ENCODE measurements at places on chromosomes 5 and 9.

DNA sequence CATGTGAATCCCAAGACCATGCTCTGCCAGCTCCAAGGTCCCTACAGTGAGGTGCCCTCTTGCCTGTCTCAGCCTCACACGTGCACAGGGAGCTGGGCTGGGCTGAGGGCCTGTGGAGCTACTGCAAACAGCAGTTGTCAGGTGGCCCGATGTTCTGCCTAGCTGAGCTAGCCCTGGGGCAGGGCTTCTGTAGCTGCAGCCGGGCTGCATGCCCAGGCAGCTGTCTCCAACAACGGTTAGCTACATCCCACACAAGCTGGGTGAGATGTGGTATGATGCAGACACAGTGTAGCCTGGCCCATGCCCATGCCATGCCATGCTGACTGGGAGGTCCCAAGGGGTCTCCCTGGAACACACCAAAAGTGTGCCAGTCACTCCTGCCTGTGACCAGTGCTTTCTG, 62.0 kb downstream of the MACROH2A1 start:
- DNase-seq: no peak

GRCh38 chr5:41817625-41818301, 52.5 kb downstream of the OXCT1 start:
- DNase-seq: no peak

DNA sequence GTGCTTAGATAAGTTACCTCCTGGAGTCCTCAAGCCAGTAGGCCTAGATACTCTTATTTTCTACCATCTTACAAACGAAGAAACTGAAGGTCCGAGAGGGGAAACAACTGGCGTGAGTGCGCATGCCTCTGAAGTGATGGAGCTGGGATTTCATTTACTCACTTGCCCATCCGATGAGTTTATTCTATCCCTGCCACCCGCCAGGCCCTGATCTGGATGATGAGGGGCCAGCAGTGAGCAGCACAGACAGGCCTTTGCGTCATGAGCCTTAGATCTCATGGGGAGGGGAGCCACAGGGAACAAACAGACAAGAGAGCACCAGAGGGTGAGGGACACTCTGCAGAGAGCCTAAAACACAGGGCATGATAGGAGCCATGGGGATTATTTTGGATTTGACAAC, 34.1 kb upstream of the SLC2A8 start:
- no peak for DNase-seq

- DNase-seq: no peak
These were observed 4.5 kb downstream of the LEAP2 start for GRCh38 chr5:132877938-132878337.

All from Kasumi-1 (cell line).